ENCODE measurements at places on chromosomes 12 and 14. TPM values are rescaled to one million over a fixed set of nuclear protein-coding genes. Genes with fewer than 3 reads are reported as not detected.

Gene C1QL4
- 0.38 TPM for total RNA-seq

Gene PTHLH
- total RNA-seq: 391 TPM

Gene SPX
- 1.5 TPM for total RNA-seq

Gene ZNF891
- total RNA-seq: 0.11 TPM

Gene SMARCD1
- 97.3 TPM for total RNA-seq

Gene ENDOU
- not detected for total RNA-seq

Gene KRT71
- total RNA-seq: not detected

Gene STXBP6
- total RNA-seq: not detected

Gene EPS8
- 7.1 TPM for total RNA-seq

Gene INHBC
- total RNA-seq: not detected

Gene RIPK3
- 8.0 TPM for total RNA-seq

Gene BDKRB2
- 20.1 TPM for total RNA-seq

Gene KRT1
- 2.3 TPM for total RNA-seq

Gene SLC6A12
- not detected for total RNA-seq

Gene OTOGL
- total RNA-seq: not detected

Gene DHRS2
- total RNA-seq: not detected

Gene WNT1
- not detected for total RNA-seq
